Activated CD4-positive, alpha-beta T cell treated with anti-CD3 and anti-CD28 coated beads, Interleukin-2, amount 50 U/mL, for 24 hours (primary cell): ENCODE measurements at places on chromosomes 6 and 20.

DNA sequence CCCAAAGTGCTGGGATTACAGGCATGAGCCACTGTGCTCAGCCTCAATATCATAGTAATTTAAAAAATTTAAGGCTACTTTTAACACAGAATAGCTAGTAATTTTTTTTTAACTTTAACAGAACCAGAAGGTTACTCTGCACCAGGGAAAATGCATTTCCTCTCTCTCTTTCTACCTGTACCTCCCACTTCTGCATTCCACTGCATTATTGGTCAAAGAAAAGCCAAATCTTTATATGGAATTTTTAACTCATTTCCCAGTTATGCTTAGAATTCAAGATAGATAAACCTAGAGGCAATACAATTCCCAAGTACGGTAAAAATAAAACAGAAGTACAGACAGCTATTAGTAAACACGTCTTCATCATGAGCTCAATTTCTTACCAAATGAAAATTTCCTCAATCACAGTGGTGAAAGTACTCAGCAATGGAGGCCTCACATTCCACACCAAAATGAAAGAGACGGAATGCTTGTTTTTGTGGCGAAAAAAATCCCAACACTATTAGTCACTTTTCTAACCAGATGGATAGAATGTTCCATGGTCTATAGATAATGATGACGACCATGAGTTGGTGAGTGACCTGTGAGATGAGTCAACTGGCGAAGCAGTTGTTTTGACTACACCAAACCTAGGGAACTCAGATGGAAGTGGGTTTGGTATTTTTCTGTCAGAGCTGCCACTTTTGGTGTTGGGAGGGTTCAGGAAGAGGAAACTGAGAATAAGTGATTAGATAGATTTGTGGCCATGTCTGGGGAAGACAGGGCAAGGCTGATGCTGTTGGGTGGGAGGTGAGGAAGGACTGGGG, 104.7 kb upstream of the SGK1 start:
- no peak for DNase-seq

DNA sequence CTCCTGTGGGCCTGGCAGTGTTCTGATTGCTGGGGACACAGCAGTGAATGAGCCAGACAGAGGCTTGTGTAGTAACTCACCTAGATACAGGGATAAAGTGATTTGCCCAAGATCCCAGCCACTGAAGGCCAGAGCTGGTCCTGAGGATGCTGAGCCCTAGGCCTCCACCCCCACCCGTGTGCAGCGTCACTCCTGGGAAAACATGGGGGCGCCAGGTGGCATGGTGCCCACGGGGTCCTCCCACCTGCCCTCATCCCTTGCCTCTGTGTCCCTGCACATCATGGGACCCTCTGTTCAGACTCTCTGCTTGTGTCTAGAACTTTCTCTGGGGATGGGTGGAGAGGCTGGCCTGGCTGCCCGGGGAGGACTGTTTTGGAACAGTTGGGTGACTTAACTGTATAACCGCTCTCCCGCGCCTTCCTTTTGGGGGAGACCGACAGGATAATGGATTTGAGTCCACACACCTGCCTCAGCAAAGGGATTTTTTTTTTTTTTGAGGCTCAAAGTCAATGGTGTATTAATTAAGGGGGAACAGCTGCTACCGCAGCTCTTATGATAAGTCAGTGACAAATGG, 19.6 kb downstream of the LEMD2 start:
- no peak for DNase-seq

- no peak for DNase-seq
Observed at GRCh38 chr6:105019285-105019684, 62.4 kb downstream of the LIN28B start.

GRCh38 chr6:42226161-42226611, 8.5 kb upstream of the MRPS10 start:
- no peak for DNase-seq

DNA sequence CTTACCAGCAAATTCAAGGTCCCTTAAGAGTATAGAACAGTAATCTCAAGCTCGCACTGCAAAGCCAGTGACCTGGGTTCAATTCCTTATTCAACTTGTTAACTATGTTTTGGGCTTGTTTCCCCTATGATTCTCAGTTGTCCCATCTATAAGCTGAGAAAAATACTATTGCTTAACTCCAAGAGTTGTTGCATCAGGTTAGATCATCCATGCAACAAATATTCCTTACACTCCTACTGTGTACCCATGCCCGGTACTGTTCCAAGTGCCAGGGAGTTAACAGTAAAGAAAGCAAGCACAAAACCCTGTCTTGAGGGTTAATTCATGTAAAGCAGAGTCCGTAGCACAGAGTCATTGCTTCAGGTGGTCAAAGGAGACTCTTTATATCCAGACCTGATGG, 247.3 kb downstream of the MAFB start:
- no peak for DNase-seq

DNA sequence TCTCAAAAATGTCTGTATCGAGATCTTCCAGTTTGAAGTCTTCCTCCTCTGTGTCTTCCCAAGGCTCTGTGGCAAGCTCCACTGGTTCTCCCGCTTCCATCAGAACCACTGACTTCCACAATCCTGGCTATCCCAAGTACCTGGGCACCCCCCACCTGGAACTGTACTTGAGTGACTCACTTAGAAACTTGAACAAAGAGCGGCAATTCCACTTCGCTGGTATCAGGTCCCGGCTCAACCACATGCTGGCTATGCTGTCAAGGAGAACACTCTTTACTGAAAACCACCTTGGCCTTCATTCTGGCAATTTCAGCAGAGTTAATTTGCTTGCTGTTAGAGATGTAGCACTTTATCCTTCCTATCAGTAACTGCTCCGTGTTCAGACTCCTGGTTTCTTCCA, 10.0 kb upstream of the DHX35 start:
- DNase-seq = no peak

- no peak for DNase-seq
Observed at GRCh38 chr6:138973466-138974153, 14.4 kb downstream of the REPS1 start.

DNA sequence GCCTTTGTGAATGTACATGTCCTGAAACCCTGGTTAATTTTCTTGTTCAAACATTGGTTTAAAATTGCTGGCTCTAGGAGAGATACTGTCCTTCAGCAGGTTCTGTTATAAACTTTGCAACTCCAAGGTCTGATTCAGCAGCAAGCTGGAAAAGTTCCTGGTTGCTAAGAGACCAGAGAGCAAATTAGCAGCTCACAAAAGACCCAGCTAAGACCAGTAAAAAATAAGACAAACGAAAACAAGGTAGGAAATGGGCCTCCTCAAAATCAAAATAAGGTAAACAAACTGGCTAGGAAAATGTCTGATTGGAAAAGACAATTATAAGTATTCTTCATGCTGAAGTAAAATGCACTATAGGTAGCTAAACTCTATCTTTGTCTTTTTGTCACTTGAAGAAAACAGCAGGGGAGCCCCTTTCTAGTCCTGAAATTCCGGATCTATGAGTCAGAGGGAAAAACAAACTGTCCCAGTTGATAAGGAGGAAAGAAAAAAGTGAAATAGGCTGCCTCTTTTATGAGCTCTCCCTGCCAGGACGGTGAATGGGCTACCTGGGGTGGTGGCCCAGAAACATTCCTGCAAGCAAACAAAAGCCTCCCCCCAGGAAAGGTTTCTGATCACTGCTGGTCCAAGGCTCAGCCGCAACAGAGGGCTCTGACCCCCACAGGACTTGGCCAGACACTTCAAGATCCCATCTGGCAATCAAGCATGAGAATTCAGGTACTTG, 41.6 kb downstream of the UNC5CL start:
- DNase-seq = no peak

GRCh38 chr20:49908258-49908565, 7.1 kb downstream of the SPATA2 start:
- no peak for DNase-seq

DNA sequence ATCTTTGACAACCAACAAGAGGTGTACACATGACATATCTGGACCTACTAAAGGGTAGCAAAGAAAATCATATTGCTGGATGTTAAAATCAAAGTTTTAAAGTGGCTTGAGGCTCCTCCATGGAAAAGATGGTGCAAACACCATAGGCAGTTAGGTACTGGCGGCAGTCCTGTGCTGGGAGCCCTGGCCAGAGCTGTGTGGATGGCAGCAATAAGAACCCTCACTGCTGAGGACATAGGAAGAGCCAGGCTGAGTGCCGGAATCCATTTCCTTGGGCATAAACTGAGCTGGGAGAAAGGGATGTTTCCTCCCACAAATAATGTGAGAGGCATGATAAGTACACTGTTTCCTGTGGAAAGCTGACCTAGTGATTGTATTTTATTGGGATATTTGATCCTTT, 89.9 kb downstream of the ARID1B start:
- DNase-seq = no peak

DNA sequence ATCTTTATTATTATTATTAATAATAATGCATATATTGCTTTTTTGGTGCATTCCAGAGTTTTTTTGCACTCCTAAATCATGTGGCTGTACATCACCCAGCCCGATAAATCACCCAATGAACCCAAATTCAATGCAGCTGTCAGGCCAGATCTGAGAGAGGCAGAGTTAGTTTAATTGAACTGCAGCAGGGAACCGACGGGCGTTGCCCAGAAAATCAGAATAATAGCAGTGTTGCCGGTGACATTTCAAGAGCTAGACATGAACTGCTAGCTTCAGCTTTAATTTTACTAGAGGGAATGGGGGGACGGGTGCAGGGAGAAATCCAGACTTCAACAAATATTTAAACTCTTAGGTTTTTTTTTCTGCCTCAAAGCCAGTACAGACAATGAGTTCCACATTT, 135.0 kb downstream of the CLIC5 start:
- DNase-seq = no peak

- DNase-seq = no peak
Observed at GRCh38 chr6:142872376-142872775, 72.6 kb downstream of the HIVEP2 start.

DNA sequence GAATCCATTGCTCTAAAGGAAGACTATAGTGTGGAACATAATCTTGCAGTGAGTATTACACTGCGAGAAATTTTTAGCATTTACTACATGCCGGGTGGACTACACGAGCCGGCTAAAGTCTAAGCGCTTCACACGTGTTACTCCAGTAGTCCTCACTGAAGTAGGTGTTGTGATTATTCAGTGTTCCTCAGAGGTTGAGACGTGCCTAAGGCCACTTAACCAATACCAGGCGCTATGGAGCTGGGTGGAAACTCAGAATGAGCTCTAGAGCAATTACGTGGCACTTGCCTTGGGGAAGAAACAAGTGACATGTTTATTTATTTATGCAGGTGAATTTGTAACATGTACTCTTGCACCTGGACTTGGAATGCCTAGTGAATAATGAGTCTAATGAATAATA, 46.4 kb downstream of the SASH1 start:
- no peak for DNase-seq

- no peak for DNase-seq
Observed at GRCh38 chr20:14303106-14303505, 34.3 kb downstream of the FLRT3 start.

GRCh38 chr20:15622368-15622767, 950.9 kb downstream of the KIF16B start:
- DNase-seq = no peak

DNA sequence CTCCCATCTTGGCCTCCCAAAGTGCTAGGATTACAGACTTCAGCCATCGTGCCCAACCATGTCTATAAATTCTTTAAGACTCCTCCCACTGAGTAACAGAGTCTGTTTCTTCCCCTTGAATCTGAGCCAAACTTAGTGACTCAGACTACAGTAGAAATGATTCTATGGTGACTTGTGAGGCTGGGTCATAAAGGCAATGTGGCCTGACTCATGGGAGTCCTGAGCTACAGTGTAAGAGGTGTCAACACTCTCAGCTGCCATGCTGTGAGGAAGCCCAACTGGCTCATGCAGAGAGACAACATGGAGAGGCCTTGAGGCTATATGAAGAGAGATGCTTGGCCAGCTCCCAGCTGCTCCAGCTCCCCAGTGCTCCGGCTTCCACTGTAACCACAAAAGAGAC, 5.2 kb upstream of the NRSN2 start:
- DNase-seq = no peak

DNA sequence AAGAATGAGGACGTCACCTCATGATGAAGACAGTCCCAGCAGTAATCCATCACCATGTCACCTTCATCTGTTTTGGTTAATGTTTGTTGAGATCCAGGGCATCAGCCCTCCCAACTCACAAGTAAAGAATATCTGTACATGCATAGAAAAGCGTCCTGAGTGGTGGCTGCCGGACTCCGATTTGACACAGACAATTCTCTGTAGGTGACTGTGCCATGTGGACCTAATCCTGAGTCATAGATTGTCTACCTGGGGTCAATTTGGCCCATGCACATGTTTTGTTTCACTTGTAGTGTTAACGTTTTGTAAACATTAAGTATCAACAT, 168.4 kb upstream of the UST start:
- DNase-seq = no peak
